ENCODE measurements at places on chromosomes 4 and X.

- no peak for DNase-seq
Measured at GRCh38 chrX:46257451-46257879, 287.8 kb downstream of the ZNF674 start.

GRCh38 chr4:119315036-119315435 is 6.9 kb downstream of the FABP2 start:
- no peak for DNase-seq

- DNase-seq, result no peak
Measured at GRCh38 chr4:7486101-7486500, 51.4 kb upstream of the PSAPL1 start.

GRCh38 chrX:97050392-97050791 is 166.7 kb downstream of the RPA4 start:
- DNase-seq, result no peak

DNA sequence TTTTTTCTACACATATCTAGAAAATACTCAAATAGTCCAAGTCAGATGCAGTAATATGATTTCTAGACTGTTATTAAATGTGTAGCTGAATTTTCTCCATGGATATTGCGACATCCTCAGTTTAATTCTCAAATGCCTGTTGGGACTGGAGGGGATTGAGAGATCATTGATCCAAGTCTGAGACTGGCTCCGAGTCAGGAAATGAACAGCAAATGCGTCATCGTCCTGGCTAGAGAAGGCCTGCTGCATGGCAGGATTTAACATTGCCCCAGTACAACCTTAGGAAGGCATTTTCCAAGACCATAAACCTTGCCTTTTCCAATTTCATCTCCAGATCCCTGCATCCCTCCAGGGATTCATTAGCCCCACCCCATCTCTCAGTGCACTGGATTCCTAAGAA is 56.6 kb upstream of the SLC6A14 start:
- no peak for DNase-seq

DNA sequence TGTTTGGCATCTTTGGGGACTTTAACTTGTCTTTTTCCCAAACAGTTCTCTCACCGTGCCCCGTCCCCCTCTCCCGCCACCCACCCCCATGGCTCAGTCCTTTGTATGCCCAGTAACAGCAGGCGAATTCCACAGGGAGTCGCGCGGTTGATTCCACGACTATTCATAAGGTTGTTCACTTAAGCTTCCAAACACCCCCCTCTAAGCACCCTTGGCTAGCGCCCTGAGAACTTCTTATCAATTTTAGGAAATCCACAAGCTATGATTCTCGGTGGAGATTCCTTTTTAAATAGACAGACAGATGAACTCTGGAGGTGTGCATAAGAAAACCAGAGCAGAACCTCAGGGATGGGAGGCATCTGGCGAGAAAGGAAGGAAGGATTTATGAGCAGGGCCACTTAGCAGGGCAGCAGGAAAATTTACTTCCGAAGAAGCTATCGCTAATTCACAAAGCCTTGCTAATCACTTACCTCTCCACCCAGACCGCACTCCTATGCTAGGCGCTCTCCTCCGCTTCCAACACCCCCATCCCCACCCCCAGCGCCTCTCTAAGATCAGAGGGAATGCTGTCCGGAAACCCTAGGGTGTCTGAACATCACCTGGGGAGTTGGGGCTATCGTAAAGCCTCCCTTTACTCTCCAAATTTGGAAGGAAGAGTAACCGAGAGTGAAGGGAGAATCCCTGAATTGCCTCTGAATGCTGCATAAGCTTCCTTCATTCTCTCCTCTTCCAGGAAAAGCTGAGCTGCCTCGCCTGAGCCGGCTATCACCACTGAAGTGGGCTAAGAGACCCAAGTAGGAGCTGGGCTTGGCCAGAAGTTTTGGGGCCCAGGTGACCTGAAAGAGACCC is 1.7 kb downstream of the UNC5C start:
- peak; percentile 10 for DNase-seq
